Frontal cortex (tissue), 4 donors: ENCODE measurements at places on chromosomes 3 and 15. TPM values are rescaled to one million over a fixed set of nuclear protein-coding genes. Genes with fewer than 3 reads are reported as not detected.

Gene ROBO2
- 245 TPM for total RNA-seq

Gene TP63
- total RNA-seq: 0.41 TPM

Gene PARP6
- total RNA-seq: 55.4 TPM

Gene NCBP2
- total RNA-seq: 91.3 TPM

Gene MORC1
- under 0.01 TPM for total RNA-seq
